ENCODE measurements at places on chromosomes 3 and 15.
A peak's percentile ranks its signal among the peaks of the same experiment; 100 is the strongest.

DNA sequence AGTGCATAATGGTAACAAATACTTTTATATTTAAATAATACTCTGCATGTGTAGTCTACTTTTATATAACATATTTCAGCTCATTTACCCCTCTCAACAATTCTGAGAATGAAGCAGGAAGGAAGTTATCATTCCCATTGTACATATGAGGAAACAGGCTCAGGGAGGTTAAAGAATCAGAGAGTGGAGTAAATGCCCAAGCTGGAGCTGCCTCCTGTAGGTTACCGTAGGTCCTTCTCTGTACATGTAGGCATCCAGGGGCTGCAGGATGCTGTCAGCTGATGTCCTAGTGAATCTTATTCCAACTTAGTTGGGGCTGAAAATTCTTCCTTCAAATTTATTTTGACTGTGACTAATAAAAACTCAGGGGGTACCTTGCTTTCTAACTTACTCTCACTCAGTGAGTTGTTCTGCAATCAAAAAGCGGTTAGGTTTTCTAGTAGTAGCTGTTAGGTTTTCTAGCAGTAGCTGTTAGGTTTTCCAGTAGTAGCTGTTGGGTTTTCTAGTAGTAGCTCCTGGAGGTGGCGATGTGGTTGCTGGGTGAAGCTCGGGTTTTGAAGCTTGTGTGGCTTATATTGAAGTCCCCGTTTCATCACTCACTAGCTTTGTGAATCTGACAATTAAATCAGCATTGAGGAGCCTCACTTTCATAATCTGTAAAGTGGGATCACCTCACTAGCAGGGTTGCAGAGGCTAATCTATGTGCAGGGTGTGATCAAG is 357.0 kb downstream of the NR2F2 start:
- DNase-seq: no peak

DNA sequence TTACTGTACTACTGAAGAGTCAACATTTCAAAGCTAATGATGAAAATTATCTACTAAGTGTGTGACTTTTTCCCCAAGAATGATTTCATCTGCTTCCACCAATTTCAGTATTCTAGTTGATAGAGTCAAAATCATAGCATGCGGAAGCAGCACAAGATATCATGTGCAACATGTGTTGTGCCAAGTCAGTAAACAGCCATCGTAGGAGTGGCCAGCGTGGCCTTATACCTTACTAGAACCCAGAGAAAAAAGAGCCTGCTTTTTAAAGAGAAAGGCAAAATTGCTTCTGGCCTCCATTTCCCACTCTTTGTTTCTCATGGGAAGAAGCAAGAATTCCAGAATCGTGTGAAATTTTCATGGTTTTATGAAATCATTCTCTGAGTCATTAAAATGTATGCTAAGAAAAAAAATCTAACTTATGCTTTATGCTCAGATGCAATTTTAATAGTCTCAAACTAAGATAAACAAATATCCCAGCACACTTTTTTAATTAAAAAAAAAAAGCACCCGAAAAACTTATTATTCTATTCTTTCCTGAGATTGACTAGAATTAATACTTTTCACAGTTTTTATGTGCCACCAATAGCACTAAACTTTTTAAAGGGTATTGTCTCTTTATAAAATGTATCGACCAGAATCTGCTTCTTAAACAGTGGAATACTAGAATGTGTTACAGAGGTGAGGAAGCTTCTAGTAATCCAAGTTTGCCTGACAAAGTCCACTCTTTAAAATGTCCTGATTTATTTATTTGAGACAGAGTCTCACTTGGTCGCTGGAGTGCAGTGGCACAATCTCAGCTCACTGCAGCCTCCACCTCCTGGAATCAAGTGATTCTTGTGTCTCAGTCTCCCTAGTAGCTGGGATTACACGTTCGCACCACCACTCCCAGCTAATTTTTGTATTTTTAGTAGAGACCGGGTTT is 87.3 kb downstream of the MBNL1 start:
- no peak for DNase-seq

GRCh38 chr15:83276661-83277060 is 7.8 kb downstream of the BNC1 start:
- DNase-seq: no peak

DNA sequence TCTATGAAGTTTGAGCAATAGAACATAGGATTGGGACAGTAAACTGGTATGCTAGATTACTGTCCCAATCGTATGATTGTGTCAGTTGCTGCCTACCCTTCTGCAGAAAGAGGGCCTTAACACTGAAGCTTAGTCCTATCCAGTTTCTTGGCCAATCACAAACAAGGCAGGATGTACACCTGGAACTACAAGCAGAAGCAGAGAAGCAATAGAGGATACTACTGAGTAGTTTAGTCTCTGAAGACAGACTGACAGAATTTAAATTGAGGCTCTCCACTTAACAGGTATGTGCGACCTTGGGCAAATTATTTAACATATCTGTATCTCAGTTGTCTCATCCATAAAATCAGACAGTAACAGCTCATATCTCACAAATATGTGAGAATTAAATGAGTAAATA is 85.0 kb downstream of the ZNF280D start:
- DNase-seq: no peak

DNA sequence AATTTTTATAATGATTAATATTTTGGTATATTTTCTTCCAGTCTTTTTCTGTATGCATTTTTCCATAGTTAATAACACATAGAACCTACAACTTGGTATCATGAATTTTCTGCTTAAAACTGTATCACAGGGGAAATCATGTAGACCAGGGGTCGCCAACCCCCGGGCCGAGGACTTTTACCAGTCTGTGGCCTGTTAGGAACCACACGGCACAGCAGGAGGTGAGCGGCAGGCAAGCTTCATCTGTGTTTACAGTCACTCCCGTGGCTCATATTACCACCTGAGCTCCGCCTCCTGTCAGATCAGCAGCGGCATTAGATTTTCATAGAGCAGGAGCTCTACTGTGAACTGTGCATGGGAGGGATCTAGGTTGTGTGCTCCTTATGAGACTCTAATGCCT is 54.7 kb downstream of the RPL22L1 start:
- peak; percentile 61 for DNase-seq

GRCh38 chr15:100926971-100927756 is 8.0 kb downstream of the LRRK1 start:
- DNase-seq: no peak

DNA sequence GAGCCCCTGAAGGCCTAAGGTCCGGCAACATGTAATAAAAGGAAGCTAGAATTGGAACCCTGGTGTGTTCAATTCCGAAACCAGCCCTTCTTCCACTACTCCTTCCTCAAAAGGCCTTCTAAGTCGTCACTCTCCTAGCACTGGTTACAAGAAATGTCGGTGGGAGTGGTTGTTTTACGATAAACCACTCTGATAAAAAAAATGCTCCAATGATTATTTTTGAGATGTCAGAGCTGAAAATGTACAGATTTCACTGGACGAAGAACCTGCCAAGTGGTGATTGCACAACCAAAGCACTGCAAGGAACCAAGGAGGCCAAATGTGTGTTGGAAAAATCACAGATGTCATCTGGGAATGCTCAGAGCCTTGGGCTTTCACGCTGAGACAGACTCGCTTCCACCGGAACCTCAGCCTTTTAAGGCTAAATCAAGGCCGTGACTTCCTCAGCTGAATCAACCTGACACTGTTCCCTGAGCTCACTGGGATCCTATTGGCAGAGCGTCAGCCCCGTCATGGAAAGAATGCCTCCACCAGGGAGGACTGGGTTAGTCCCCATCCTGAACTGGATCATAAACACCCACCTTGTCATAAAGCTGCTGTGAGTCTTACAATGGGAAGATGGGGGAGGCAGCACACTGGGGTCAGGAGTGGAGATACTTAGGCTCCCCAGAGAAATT is 108.1 kb upstream of the THBS1 start:
- no peak for DNase-seq

DNA sequence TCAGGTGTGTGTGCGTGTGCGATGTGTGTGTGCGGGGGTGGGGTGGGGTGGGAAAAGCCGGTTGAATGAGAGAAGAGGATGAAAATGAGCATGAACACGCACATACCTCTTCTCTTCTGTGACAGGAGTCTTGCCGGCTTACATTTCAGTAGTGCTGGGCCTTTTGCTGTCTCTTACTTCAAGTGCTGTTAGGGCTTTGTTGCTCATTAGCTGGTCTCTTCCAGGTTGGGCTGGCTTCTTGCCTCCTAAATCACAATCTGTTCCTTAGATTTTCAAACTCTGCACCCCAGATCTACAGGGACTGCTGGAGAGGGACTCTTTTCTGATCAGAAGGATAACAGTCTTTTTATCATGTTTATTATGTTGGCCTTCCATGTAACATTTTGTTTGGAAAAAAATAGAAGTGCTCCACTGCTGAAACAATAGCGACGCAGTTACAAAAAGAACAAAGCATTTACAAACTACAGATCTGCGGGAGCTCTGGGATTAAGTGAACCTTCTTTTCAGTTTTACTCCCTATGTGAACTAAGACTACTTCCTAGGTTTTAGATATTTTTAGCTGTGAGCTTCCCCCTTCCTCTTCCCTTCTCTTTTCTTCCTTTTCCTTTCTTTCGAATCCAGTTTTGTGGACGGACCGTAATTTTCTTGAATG is 48.5 kb downstream of the USP13 start:
- DNase-seq: no peak

- no peak for DNase-seq
These were observed 16.0 kb downstream of the DZIP3 start for GRCh38 chr3:108605491-108605890.

All from islet precursor cell (in vitro differentiated cells).